ENCODE measurements at places on chromosomes 3 and 15.

DNA sequence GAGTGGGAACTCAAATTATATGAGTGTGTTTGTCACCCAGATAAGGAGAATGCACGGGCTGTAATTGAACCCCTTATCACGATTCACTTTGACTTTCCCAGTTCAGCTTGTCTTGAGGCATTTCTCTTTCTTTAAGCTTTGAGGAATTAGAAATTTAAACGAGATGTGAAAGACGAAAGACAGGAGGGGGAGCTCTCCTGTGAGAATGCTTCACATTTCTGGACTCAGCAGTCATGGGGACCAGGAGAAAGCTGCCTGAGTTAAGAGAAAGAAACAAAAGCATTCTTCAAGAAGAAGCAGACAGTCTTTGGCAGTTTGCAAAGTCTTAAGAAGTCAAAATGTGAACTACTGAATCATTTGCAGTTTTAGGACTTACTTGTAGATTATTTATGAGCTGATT, 205.6 kb downstream of the NECTIN3 start:
- no peak for DNase-seq

GRCh38 chr3:48595526-48596121, 495 bp upstream of the COL7A1 start:
- DNase-seq: peak; percentile 99

GRCh38 chr3:177358091-177358976, 161.1 kb upstream of the TBL1XR1 start:
- peak; percentile 93 for DNase-seq

GRCh38 chr3:46334741-46335478, 19.0 kb upstream of the CCR2 start:
- DNase-seq: peak; percentile 55

- no peak for DNase-seq
Observed at GRCh38 chr3:58358092-58358491, 25.4 kb downstream of the PXK start.

GRCh38 chr3:131217296-131217741, 164.3 kb upstream of the NUDT16 start:
- no peak for DNase-seq

DNA sequence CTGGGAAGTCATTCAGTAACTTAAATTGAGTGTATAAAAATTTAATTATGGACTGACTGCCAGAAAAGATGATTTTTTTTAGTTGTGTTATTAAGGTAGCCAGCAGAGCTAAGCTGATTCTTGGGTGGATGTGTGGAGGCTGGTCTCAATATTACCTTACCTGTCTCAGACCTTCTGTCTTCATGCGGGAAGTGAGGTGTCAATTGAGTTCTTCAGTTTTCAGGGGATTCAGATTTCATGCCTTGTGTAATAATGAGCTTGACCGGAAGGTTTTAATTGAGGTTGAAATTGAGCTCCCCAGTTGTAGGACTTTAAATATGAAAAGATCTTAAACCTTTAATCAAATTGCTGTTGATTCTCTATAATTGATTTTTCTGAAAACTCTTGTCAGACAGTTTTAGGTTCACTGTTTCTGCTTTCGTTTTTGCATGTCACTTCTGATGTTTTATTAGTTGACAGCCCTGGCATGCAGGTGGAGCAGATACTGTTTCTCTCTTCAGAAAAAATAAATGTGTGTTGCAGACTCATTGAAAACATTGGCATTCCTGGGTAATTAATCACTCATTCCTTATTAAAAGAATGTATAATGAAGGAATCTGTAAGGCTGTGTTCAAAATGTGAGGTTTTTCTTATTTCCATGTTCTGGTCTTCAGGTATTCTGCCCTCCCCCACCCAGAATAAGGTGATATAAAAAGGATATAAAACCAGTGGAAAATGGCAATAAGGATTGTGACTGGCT, 54.5 kb downstream of the PSMD6 start:
- DNase-seq: no peak

- no peak for DNase-seq
Observed at GRCh38 chr3:128603313-128603712, 47.3 kb downstream of the RPN1 start.

DNA sequence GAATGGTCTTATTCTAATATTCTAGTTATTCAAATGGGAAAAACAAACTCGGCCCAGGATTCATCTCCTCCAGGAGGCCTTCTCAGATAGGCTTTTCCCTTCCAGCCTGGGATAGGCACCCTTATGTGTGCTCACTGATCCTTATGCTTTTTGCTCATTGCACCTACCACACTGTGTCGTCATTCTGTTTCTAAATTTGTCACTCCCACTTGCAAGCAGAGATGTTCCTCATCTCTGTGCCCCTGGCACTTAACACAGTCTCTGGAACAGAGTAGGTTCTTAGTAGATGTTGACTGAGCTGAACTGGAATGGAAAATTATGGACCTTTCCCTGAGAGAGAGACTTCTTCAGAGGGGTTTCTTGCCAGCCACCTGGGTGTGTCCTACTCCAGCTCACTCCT, 18.7 kb upstream of the SPG11 start:
- DNase-seq: no peak

DNA sequence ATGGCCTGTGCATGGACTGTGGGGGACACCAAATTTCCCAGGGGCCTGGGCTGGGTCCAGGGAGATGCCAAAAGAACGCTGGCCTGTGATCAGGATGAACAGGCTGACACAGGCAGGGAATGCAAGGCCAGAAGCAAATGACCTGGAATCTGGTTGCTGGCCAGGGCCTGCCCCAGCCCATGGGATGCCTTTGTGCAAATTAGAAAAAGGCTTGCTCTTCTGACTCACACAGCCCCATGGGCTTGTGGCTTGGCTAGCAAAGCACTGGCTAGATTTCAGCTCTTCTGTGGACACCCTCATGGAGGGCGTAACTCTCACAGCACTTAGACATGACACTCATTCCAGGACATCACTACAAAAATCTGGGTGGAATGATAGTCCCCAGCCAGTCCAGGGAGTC, 356.0 kb downstream of the SHQ1 start:
- DNase-seq: peak; percentile 52

DNA sequence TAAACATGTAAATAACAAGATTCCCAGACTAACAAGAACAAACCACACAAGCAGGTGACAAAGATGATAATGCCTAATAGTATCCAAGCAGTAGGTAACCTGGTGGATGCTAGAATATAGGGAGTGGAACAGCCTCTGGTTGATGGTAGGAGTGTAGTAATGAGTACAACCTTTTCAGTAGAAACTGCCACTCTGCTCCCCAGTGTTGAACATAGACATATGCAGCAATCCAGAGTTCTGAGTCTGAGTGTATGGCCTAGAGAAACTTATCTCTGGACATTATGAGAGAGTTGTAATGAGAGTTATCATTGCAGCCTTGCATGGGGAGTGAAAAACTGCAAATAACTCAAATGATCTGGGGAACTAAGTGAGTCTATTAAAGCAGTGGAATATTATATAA, 76.1 kb upstream of the ACAD9 start:
- DNase-seq: no peak

GRCh38 chr3:29277249-29277648, 3.6 kb upstream of the RBMS3 start:
- DNase-seq: no peak

DNA sequence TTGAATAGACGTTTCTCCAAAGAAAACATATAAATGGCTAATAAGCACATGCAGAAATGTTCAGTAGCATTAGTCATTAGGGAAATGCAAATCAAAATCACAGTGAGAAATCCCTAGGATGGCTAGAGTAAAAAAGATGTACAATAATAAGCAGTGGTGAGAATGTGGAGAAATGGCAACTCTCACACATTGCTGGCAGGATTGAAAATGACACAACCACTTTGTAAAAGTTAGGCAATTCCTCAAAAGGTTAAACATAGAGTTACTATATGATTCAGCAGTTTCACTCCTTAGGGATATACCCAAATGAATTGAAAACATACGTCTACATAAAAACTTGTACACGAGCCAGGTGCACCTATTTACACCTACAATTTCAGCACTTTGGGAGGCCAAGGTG, 108.7 kb downstream of the ITPR1 start:
- DNase-seq: no peak

- DNase-seq: no peak
Observed at GRCh38 chr15:98551936-98552562, 96.3 kb upstream of the IGF1R start.

- no peak for DNase-seq
Observed at GRCh38 chr3:42638339-42638842, 15.1 kb upstream of the ZBTB47 start.

- DNase-seq: peak; percentile 81
Observed at GRCh38 chr3:172129850-172130716, 90.7 kb downstream of the FNDC3B start.

DNA sequence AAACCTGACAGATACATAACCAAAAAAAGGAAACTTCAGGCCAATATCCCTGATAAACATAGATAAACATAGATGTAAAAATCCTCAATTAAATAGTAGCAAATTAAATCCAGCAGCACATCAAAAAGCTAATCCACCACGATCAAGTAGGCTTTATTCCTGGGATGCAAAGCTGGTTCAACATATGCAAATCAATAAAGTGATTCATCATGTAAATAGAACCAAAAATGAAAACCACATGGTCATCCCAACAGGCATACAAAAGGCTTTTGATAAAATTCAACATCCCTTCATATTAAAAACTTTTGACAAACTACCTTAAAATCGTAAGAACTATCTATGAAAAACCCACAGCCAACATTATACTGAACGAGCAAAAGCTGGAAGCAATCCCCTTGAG, 882.2 kb downstream of the NTRK3 start:
- DNase-seq: no peak

DNA sequence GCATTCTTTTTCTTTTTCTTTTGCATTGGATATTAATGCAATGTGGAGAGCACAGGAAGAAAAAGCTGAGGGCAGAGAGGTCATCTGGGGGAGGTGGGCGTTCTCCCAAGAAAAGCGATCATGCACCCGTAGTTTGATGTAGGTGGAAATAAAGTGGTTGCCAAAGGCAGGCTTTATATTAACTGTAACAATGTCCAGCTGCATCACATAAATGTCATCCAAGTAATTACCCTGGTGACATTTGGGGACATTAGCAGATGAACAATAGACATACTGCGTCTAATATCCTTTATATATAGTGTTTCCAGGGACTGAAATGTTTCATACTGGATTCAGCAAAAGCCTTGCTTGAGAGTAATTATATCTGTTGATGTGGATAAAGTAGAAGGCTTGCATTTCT, 135.5 kb downstream of the CNTN6 start:
- no peak for DNase-seq

GRCh38 chr3:142925140-142925539, 36.3 kb upstream of the PCOLCE2 start:
- DNase-seq: no peak

DNA sequence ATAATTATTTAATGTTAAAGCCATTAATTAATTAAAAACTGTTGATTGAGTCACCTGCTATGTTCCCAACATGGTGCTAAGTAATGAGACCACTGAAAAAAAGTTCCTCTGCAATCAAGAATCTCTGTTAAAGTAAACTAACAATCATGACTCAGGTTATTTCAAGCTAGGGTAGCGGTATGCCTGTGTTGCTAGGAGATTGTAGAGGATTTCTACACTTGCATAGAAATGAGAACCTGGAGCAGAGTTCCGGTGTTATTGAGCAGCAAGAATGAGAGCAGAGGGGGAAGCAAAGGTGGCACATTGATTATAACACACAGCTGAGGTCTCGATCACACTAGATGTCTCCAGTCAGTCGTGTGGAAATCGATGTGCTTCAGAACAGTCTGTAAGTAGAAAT, 41.4 kb downstream of the C3orf85 start:
- DNase-seq: no peak

GRCh38 chr3:52490939-52491526, 4.1 kb upstream of the STAB1 start:
- DNase-seq: no peak

DNA sequence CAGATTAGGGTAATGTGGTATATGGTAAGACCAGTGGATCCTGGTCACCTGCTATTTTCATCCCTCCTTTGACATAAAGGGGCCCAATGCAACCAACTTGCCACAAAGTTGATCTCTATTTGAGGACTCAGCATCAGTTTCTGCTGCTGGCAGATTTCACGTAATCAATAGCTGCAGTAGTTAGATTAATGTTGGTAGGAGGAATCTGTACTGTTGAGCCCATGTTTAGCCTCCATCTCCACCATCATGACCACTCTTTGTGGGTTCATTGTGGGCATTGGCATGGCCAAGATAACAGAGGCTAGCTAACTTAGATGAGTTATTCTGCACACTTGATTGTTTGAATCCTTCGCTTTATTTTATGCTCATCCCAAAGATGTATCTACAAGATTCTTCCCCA, 29.9 kb downstream of the CGGBP1 start:
- no peak for DNase-seq

DNA sequence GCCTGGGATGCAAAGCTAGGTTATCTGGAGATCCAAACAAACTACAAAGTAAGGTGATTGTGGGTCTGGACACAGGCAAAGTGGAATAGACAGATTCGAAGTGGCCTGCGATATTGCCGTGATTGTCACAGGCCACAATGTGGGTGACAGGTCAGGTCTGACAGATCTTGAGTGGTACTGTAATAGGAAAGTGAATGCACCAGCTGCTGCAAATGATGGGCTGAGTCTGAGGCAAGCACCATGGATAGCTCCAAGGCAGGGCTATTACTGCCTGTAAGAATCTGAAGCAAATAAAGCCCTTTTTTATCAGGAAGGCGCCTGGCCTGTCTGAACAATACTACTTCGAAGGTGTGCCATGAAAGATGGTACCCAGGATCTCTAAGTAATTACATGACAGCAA, 10.0 kb downstream of the ARMC8 start:
- DNase-seq: no peak

DNA sequence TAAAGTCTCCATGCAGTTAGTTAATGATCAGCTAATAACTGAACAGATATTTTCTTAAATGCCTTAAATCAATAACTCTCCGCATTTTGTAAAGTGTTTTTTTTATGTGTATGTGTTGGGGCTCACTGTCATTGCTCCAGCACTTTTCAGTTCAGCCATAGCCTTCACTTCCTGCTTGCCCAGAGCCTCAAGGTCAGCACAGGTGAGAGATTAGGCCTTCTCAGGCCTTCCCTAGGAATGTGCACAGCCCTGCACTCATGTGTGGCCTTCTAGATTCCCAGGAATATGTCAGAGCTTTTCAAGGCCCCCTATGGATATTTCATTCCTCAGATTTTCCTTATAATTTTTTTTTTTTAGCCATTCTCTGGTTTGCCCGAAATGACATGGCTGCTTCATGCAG, 77.6 kb upstream of the MANF start:
- DNase-seq: no peak

DNA sequence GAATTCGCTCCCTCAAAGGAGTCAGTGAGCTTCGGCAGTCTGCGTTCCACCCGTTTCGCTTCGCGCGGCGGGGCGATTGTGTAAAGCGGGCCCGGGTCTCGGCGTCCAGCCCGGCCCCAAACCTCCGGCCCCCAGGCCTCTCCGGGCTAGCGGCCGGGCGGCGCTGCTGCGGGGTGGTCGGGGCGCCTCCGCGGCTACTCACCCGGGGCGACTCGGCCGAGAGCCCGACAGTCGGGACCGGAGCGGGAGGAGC, 412 bp downstream of the CHDH start:
- no peak for DNase-seq

- no peak for DNase-seq
Observed at GRCh38 chr3:194612221-194612620, 21.0 kb downstream of the TMEM44 start.

GRCh38 chr15:22231603-22232002, 151.3 kb downstream of the OR4M2 start:
- no peak for DNase-seq

GRCh38 chr3:184230603-184231528, 1.5 kb downstream of the VWA5B2 start:
- no peak for DNase-seq

Measured in SJSA1 (cell line).